Cardiac muscle cell (in vitro differentiated cells and primary cell): ENCODE measurements at places on chromosomes 6 and 20.

DNA sequence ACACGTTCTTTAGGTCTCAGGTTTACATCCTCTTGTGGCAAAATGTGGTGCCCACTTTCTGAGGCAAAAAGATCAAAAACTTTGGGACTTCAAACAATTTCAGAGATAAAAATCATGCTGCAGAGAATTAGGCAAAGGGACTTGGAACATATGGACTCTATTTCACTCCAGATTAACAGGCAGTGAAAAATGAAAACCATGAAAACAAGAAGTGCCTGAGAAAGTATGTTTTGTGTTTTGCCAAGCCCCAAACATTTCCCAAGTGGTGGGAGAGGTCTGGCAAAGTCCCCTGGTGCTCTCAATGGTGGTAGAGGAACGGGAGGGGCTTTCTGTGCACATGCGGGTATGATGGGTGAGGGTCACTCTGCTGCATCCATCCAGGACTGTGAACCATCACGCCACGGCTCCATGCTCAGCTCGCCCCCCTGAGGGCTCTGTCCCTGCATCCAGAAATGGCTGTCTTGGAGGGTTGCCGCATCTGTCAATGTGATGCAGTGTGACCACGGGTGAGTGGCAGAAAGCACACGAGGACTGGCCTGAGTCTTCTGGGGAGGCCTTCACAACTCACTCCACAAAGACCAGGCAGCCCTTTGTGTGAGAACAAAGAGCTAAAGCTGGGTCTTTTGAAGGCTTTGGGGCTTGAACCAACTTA is 43.2 kb upstream of the TBC1D7 start:
- no peak for DNase-seq

DNA sequence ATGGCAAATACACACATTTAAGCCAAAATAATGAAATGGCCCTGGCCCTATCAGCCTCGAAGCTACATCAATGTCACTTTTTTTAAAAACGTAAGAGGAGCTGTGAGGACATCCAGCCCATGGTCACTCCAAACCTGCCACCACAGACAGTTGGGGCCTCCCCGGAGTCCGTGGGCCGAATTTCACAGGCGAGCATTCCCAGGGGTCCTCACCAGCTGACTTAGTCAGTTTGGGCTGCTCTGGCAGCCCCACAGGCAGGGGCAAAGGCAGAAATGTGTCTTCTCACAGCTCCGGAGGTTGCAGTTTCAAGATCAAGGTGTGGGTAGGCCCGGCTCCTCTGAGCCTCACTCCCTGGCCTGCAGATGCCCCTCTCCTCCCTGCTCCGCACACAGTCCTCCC is 25.8 kb upstream of the CD93 start:
- no peak for DNase-seq

DNA sequence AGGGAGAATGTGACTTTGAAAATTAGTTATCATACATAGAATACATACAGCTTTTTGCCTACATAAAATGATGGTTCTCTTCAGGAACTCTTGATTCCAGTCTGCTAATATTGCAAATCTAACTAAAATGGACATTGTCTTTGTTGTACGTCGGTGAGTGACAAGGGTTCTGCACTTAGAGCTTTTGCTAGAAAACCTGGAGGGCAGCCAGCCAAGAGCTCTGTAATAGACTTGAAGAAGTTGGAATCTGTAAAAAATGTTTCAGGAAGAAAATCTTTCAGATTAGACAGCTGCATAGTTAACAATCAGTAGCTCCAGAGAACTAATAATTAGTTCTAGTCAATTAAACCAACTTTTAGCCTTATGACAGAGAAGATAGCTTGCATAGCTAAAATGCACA is 138.3 kb downstream of the FLRT3 start:
- peak; percentile 35 for DNase-seq

- no peak for DNase-seq
Observed at GRCh38 chr6:33217681-33218080, 9.4 kb downstream of the RING1 start.

DNA sequence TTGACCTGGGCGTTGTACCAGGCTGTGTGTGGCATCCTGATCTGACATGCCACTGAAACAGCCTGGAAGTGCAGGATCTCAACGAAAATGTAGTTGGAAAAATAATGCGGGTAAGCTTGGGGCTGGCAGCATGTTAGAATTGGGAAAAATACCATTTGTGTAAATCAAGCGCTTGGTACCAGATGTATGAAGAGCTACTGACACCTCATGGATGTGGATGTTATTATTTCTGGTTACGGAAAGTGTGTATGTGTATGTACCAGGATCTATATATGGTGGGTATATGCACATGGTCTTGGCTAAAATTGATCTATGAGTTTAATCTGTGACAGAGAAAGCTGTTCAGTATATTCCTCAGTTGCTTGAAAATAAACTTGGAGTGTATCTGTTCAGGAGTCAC is 22.7 kb downstream of the HIVEP1 start:
- no peak for DNase-seq

- DNase-seq = peak; percentile 83
Observed at GRCh38 chr6:84554074-84554473, 210.3 kb downstream of the TBX18 start.

DNA sequence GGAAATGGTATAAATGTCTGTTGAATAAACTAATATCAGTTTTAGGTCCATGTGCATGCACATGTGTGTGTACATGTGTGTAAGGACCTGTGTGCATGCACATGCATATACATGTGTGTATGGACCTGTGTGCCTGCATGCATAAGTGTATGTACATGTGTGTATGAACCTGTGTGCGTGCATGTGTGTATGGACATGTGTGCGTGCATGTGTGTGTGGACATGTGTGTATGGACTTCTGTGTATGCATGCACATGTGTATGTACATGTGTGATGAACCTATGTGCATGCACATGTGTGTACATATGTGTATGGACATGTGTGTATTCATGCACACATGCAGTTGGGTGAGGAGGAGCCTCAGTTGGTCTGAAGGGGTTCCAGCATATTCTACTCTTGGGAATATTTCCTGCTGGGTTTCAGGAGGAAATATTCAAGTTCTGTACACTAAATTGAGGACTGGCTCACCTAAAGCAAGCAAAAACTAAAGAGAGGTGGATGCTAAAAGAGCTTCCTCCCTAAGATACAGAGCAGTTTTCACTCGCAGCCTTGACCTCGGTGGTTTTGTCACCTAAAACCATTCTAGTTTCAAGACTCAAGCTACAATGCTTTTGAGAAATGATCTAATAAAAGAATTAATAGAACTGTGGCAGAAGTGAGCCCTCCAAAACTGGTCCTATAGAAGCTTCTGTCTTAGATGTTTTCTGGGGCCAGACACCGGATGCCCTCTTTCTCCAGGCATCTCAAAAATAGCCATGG is 742.8 kb downstream of the MAFB start:
- DNase-seq = no peak

DNA sequence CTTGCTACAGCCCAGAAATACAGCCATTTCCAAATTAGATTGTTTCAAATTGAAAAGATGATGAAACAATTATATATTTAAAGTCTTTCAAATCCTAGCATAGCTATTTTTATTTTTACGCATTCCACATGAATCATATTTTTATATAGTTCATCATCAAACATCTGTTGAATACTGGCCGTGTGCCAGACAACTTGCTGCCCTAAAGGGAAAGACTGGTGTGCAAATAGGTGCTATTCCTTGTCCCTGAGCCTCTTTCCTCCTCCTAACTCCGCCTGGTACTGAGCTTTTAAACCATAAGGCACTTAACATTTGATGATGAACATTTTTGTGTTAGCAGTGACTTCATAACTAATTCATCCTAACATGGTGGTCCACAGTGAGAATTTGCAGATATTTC is 18.7 kb upstream of the PLCG1 start:
- no peak for DNase-seq

- no peak for DNase-seq
Observed at GRCh38 chr6:47729019-47729418, 30.6 kb downstream of the ADGRF4 start.

GRCh38 chr20:46204594-46205186 is 86.6 kb downstream of the CD40 start:
- no peak for DNase-seq
